ENCODE measurements at places on chromosomes 6 and 20. TPM values are rescaled to one million over a fixed set of nuclear protein-coding genes. Genes with fewer than 3 reads are reported as not detected.

MROH8 gene
- total RNA-seq = 1.9 TPM

CLPSL1 gene
- total RNA-seq = not detected

C2 gene
- 6.1 TPM for total RNA-seq

SUMO4 gene
- 2.7 TPM for total RNA-seq

ACSS1 gene
- total RNA-seq = 37.8 TPM

GRCh38 chr20:62015540-62016288 lies 50.0 kb downstream of the TAF4 start:
- no peak for DNase-seq

- no peak for DNase-seq
Observed at GRCh38 chr6:138162111-138162954, 594 bp downstream of the ARFGEF3 start.

GRCh38 chr20:51767867-51768758 lies at the start of gene ATP9A:
ATP9A (minus strand) TSS chr20:51768390; CDS start chr20:51768369, 21 bp downstream.
- peak; percentile 57 for DNase-seq

DNA sequence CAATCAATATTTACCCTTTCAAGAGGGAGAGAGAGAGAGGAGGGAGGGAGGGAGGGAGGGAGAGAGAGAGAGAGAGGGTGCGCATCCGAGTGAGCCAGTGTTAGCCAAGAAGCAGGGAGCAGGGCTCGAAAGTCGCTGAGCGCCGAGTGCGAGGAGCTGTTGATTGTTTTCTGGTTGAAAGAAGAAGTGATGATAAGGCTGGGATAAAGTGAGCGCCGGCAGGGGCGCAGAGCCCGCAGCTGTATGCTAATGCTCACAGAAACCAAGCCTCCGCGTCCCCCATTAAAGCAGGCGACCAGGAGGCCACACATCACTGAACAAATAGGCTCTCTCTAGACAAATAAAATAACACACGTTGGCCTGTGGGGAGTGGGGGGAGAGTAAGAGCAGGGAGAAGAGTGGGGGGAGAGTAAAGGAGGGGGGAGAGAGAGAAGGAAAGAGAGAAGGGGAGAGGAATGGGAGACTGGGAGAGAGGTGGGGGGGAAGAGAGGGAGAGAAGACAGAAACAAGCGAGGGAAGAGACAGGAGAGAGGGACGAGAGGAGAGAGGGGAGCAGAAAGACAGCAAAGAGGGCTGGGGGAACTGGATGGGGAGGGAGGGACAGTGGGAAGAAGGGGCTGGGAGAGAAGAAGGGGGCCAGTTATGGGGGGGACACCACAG lies 5.0 kb upstream of the INSM1 start:
- DNase-seq = peak; percentile 13

- no peak for DNase-seq
Observed at GRCh38 chr6:130945401-130945919, 117.6 kb downstream of the EPB41L2 start.

GRCh38 chr6:72535124-72535523 lies 86.7 kb upstream of the KCNQ5 start:
- no peak for DNase-seq

DNA sequence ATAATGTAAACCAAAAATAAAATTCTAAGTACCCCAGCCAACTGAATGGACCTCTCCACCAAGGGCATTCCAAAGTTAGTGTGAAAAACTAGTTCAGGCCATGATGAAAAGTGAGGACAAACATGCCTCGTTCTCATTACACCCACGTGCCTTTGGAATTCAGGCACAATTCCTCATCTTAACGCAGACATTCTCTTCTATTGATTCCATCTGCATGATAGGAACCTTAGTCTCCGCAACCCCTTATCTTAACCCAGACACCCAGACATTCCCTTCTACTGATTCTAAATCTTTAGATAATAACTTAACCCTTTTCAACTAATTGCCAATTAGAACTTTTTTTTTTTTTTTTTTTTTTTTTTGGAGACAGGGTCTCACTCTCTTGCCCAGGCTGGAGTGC lies 7.6 kb upstream of the SERPINB6 start:
- DNase-seq = no peak

DNA sequence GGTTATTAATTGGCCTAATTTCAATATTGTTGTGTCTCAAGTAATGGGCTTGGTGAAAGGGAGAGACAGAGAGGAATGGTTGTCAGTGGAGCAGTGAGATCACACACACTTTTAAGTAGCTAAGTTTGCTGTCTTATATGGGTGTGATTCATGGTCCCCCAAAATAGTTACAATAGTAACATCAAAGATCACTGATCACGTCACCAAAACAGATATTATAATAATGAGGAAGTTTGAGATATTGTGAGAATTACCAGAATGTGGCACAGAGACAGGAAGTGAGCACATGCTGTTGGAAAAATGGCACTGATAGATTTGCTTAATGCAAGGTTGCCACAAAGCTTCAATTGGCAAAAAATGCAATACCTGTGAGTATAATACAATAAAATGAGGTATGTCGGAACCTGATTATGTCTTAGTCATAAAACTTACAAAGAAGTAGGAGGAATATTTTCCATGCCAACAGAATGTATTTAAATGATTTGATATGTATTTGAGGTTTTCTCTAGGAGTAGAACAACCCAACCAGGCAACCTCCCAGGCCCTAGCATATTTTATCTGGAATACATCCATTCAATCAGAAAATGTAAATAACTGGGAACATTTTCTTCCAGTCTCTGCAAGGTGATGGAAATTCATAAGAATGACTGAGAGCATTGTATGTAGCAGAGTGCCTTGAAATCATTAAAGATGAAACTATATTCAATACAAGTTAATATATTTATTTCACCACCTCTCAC lies 167.8 kb downstream of the CARMIL1 start:
- no peak for DNase-seq

GRCh38 chr6:169529931-169530751 lies 171.7 kb downstream of the WDR27 start:
- DNase-seq = peak; percentile 65

GRCh38 chr6:170072246-170072645 lies 218.6 kb downstream of the DLL1 start:
- no peak for DNase-seq

- no peak for DNase-seq
Observed at GRCh38 chr6:4856785-4857184, 80.6 kb downstream of the CDYL start.

DNA sequence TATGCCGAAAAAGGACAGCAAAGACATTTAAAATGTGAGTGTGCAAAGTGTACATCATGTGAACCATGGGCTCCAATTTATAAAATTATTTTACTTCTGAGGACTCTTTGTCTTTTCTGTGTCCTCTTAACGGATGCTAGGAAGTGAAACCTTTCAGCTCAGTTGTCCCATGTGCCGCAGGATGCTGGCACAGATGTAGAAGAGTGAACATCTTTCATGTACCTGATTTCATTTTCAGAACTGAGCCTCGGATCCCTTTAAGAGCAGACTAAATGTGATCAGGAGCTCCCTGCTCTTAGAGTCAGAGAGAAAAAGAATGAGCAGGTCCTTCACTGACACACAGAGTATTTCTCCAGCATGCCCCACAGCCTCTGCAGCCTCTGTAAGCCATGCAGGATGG lies 27.6 kb upstream of the FUCA2 start:
- no peak for DNase-seq

DNA sequence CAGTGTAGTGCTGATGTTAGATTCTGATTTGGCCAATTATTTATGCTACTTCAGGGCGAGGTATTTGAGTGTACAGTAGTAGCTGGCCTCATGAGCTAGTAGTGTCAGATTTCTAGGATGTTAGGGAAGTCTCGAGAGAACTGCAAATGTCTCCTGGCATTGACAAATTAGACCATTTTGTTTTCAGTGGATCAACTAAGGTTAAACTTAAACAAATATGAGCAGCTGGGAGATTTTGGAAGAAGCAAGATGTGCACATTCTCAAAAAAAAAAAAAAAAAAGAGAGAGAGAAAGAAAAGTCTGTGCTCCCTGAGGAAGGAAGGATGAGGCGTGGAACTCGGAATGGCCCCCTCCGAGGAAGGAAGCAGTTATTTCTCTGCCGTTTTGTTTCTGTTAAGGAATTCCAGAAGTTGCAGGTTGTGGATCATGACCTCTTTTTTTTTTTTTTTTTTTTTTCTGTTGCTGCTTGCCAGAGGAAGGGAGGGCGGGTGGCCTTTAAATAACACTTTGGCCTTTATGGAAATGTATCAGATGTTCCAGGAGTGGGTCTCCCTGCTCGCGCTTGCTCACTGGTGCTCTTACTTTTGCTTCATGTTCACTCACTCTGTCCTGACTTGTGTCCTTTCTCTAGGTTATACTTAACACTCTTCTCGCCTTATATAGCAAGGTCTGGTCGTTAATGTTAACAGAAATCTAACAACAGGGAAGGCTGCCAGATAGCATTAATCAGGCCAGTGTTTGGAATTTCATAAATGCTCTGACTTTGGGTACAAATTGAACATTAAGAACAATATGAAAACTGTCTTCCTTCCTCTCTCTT lies 124.4 kb downstream of the TCP11 start:
- no peak for DNase-seq

- DNase-seq = no peak
Observed at GRCh38 chr6:163023700-163024099, 295.9 kb downstream of the PACRG start.
